ENCODE measurements at places on chromosomes 2 and 18.

- DNase-seq, result no peak
These were observed 173.0 kb downstream of the PTGR3 start for GRCh38 chr18:75035928-75036327.

- DNase-seq, result no peak
These were observed 114.8 kb downstream of the MBD5 start for GRCh38 chr2:148135705-148136104.

DNA sequence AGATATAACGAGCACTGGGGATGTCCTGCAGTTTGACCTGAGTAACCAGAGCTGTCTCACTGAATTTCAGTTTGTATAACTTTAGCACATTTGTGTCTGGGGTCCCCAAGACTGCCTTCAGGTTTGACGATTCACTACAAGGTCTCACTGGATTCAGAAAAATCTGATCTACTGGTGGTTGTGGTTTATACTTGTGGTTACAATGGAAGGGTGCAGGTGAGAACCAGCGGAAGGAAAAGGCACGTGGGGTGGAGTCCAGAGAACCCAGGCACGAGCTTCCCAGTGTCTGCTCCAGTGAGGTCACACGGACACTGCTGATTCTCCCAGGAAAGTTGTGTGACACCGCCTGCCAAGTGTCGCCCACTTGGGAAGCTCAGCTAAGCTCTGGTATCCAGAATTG is 126.0 kb downstream of the ZNF236 start:
- no peak for DNase-seq

- no peak for DNase-seq
These were observed 121.4 kb upstream of the COPS8 start for GRCh38 chr2:236964291-236964690.

DNA sequence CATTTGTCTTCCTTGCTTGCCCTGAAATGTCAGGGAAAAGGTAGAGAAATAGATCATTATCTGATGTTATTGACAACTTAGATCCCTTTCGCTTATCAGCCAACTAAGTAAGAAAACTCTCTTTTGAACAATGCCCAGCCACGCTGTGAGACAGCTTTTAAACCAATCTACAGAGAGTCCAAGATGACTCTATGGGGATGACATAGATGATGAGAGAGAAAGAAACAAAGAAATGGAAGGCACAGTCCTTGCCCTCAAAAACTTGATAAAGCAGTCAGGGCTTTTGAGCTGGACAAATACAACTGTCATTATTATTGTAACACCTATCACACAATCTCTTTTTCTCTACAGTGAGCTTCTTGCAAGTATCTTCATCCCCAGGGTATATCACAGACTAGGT is 222.6 kb downstream of the SETBP1 start:
- DNase-seq, result no peak

GRCh38 chr2:175461839-175462238 is 280.3 kb upstream of the ATP5MC3 start:
- DNase-seq, result no peak

DNA sequence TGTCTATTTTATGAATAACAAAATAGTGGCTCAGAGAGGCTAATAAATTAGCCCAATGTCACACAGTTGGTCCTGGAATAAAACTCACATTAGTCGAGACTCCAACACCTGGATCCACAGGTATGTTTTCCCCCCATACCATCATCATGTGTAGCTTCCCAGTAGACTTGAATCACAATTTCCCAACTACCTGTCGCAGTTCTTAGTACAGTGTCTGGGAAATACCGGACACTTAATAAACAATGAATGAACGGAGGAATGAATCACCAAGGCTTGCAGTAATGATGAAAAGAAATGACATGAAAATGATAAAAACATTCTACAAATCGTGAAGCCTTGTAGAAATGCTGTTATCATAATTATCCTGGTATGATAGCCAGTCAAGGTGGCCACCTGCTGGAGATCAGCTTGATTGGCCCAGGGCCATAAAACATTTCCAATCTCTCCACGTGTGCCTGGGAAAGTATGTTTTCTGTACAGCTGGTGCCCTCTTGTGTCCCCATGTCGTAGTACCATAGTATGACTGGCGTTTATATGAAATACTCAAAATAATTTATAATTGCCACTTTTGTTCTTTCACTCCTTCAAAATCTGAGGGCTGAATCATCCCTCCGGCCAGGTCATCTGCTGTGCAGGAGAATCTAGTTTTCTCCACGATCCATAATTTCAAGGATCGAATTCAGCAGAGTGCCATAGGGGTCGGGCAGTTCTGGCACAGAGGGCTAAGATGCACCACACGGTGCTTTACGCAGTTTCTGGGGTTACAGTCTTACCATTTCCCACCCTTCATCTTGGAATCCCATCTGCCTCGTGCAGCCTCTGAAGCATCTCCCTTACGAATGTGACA is 95.4 kb downstream of the LAMA1 start:
- DNase-seq, result no peak

GRCh38 chr2:37324536-37324785 is 172 bp downstream of the PRKD3 start:
- DNase-seq, result peak; percentile 90

DNA sequence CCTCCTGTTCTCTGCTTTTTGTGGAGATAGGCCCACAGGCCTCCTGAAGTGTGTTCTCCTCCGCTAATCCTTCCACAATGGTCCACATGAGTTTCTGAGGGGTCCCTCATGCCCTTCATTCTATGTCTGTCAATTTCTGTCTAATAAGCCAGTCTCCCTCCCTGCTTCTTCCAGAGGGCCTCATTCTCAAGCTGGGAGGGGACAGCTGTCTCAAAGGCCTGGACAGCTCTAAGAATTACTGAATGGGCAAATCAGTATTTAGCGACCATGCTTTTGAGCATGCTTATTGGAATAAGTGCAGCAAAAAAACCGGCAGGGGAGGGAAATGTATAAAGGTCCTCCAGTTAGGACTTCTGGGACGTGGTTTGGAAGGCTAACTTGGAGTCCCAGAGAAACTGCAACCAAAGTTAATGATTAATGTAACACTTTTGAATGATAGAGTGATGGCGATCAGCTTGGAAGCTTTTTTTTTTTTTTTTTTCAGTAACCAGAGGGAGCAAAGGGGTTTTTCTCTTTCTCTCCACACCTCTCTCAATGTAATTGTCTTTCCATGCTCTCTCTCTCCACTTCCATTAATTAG is 890.7 kb upstream of the POU3F3 start:
- DNase-seq, result no peak

- DNase-seq, result no peak
These were observed 18.7 kb upstream of the ATOH8 start for GRCh38 chr2:85734942-85735608.

- no peak for DNase-seq
These were observed 42.1 kb upstream of the TMEM131 start for GRCh38 chr2:98037666-98038336.

DNA sequence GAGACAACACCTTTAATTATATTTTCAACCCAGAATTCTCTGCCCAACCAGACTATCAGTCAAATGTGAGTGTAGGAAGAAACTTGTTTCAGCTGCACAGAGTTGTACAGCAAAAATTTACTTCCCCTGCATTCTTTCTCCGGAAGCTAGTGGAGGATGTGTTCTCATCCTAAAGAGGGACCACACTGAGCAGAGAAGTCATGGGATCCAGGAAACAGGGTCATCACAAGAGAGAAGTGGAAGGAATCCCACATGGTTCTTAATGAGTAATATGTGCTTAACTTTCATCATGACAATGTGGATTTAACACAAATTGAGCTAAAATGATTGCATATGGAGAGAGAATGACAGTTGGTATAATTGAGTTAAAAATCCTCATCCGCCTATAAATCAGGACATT is 78.2 kb downstream of the INPP4A start:
- DNase-seq, result no peak

DNA sequence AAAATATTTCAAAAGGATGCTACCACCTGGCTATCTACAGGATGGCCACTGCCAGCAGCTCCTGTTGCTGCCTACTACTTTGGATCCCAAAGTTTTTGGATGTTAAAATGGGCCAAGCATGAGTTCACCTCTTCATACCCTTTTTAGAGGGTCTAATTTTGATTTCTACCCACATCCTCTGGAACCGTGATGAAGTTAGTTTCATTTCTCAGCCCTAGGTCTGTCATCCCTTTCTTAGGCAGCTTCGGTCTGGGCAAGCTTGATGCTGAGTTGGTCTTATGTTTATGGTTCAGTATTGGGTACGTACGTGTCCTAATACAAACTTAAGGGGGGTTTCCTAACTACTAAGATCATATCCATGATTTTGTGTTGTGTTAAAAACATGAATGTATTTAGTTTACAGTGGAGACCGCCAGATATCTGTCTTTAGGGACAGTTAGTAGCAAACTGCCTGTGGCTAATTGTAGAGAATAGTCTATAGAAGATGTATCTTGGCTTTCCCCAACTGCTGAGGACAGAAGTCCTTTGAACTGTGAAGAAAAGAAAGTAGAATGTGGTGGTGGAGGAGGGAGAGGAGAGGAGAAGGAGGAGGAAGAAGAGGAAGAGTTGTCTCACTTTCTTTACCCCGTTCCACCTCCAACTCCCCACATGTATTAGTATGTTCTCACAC is 184.9 kb downstream of the UBE2E3 start:
- no peak for DNase-seq

DNA sequence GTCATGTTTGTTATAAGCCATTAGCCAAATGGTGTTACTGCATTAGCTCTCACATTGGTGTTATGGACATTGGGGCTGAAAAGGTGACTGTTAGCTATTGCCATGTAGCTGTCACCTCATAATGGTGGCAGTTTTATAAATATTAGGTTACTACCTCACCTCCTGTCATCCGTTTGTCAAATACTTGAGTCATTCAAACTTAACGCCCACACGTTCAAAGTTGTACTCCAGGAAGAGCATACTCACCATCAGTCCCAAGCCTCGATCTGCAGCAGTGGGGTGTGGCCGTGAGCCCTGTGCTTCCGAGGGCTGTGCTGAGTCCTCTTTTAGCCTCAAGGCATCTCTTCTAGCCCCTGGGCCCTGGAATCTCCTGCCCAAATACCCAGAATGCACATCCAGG is 87.3 kb downstream of the PDK1 start:
- DNase-seq, result no peak

DNA sequence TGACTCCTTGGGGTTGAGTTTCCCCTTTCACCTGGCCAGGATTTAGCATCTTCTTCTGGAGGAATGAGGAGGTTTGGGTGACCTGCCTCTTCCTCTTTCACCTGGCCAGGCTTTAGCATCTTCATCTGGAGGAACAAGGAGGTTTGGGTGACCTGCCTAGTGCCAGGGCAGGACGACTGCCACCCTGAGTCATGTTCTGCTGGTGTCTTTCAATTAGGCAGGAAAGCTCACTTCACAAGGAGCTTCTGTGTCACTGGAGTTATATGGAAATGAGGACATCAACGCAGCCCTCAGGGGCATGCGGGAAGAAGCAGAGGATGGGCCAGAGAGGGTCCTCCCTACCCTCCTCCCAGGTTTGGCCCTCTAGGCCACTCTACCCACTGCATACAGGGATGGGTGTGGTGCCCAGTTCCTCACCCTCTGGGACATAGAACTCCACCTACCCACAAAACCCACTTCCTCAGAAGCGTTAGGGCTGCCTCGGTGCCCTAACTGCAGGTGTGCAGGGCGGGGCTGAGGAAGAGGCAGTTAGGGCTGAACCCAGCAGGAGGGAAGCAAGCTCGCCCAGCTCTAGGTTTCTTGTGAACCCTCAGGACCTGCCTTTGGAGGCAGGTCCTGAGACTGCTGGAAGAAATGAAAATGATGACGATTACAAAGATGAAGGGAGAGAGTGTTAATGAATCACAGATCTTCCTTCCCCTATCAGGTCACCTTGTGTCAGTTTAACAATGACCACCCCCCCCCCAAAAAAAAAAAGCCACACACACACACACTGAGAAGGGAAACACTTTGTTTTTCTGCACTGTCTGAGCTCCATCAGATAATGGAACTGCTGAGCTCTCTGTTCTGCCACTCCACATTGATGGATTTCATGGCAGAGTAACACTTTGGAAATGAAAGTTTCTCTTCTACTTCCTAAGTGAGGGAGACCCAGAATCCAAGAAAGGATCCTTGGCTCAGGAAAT is 71.0 kb downstream of the ARL4C start:
- peak; percentile 55 for DNase-seq

- no peak for DNase-seq
These were observed 43.4 kb downstream of the MYL12B start for GRCh38 chr18:3305354-3305762.

DNA sequence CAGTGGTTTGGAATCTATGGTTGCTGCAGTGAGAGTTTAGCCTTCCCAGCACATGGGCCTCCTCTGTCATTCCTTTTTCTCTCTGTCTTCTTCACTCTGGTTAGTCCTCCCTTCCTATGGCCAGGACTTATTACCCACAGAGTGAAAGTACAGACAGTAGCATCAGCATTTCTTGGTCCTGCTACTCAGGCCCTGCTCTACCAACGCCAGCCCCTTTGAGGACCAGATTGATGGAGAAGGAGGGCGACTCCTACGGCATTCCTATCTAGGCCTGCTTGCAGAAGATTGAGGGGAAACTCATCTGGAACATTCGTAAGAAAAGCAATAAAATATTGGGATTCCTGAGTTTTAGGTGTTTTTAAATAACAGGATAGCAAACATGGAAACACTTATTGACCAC is 43.5 kb downstream of the BMP10 start:
- DNase-seq, result no peak

DNA sequence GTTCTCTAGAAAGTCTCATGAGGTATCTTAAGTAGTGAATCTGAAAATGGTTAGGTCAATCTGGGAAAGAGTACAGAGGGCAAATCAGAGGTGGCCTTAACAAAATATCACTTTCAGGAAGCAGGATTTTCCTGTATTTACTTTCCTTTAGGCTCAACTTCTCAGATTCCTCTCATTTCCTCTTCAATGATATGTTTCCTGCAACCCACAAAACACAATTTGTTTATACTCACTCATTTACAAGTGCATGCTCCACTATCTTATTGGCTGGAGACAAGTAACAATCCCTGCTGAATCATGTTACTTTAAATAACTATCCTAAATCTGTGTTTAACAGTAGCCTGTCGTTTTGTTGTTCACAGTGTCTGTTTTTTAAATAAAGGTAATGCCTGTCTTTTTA is 228.1 kb downstream of the DSC3 start:
- DNase-seq, result no peak

DNA sequence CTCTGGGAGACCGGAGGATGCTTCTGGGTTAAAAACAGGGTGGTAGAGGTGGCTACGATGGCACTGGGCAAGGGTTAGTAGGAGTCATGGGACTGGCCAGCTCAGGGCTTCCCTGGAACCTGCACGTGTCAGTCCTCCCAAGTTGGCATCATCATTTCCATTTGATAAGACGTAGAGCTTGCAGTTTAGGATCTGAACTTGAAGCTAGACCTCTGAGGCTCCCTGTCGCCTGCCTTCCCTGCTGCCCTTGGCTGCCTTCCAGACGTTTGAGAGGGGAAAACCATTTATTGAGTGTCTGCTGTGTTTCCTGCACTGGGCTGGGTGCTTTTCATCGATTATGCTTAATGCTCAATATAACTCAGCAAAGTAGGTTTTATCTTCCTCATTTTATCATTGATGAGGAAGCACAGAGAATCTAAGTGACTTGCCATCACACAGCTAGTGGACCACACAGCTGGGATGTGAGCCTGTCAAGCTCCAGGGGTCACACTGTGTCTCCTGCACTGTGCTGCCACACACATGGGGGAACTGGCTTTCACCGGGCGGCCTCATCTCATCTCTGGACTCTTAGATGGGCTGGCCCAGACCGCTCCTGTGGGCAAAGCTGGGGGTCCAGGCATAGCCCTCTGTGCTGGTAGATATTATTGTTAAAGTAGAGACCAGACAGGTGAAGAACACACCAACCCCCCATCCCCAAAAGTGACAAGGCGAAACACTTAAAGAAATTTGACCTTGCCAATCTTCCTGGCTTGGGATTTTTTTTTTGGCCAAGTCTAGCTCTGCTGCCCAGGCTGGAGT is 7.8 kb downstream of the NT5DC4 start:
- no peak for DNase-seq
